Fibroblast of lung (primary cell): ENCODE measurements at places on chromosomes 5 and 9.

DNA sequence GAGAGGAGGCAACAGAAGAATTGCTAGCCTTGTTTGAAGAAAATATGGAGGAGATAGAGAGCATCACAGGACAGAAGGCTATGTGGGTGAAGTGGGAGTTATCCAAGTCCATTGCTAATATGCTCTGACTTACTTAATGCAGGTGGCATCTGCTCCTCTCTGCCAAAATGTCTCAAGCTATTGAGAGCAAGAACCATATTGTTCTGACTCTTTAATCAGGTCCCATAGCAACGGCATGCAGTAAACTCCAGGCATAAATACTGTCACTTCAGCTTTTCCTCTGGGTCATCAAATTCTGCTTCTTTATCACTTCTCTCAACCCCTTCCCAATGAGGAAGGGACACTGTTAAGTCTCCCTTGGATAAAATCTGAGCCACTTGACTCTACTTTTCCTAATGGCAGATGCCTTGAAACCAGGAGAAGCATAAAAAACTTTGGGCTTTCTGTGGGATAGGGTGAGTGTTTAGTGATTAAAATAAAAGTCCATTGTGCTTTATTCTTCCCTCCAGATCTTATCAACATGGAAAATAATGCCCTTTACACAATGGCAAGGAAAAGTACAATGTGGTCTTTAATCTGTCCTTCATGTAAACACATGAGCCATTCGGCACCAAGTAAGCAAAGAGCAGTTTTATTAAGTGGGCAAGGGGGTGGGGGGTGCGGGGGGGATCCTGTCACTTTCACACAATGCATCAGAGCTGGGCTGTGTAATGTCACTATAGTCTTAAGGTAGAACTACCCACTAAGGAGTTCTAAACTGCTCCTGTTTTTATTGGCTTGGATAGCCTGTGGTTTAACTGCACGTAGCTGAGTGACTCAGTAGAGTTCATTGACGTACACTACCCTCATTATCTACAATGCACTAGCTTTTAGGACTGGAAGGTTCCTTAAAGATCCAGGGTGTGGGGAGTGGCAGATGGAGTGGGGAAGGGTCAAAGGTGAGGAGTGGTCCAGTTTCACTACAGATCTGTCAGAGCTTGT is 71.0 kb upstream of the TARS1 start:
- DNase-seq, result peak; percentile 98

GRCh38 chr5:124932791-124933600 is 186.6 kb upstream of the ZNF608 start:
- peak; percentile 28 for DNase-seq

DNA sequence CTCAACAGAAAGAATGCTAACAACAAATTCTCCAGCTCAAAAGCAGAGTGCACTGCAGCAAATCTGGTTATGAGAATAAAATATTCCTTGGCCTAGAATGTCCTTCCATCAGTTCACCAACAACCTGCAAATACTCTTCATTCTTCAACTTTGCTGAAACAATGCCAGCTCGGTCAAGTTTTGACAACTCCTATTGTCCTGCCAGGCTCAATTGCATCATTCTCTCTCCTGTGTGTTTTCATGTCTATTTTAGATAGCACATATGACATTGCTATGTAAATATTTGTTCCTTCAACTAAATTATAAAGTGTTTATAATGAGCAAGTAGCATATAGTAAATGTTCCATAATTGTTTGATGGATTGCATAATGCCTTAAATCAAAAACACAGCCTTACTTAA is 463.8 kb downstream of the TLE1 start:
- DNase-seq, result no peak

DNA sequence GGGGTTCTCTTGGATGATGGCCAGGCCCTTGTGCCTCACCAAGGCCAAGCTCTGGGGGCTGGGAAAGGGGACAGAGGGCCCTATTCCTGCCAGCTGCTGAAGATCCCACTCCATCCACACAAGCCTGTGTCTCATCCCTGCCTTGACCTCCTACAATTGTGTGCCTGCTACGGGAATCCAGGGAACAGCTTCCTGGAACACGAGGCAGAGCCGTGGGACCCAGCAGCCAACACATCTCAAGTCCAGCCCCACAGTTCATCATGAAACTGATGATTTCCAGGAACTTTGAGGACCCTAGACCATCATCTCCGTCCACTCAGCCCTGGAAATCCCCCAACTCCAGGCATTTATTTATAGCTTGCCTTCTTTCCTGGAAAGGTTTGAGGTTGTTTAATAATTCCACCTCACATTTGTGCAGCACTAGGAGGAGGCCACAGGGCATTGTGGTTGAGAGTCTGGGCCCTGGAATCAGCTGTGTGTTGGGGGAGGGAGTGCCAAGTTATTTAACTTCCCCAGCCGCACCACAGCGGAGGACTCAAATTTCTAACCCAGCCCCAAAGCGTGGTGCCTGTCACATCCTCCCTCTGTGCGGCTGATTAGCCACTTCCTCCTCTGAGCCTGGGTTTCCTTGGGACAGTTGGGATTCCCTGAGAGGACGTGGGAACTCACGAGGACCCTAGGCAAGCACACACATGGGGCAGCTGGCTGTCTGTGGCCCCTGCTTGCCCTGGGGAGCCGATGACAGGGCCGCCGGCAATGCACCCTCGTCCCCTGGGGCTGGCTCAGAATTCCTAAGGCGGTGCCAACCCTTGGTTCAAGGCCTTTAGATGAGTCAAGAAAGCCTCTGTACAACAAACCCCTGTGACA is 58.2 kb upstream of the GGTA1 start:
- peak; percentile 87 for DNase-seq

GRCh38 chr9:117276444-117276843 is 138.4 kb downstream of the ASTN2 start:
- no peak for DNase-seq

GRCh38 chr5:133694181-133694831 is 82.0 kb upstream of the FSTL4 start:
- DNase-seq, result peak; percentile 19

DNA sequence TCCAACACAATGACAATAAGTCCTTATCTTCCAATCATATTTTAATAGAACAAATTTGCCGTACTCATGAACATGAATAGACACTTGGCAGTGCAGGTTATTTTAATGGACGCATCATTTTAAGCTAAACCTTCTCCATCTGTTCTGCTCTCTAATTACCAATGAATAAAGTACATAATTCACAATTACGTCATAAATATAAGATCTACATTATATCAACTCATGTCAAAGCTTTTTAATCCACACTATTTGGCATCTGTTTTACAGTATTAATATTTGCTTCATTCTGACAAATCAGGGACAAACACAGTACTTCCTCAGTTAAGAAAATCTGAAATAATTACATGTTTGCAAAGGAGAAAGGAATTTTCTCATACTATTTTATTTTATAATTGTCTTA is 344.1 kb upstream of the DMAC1 start:
- DNase-seq, result no peak

- DNase-seq, result no peak
These were observed 317.9 kb downstream of the ZSWIM6 start for GRCh38 chr5:61649971-61650370.

GRCh38 chr5:161544350-161544765 is 2.2 kb downstream of the GABRB2 start:
- DNase-seq, result peak; percentile 33

DNA sequence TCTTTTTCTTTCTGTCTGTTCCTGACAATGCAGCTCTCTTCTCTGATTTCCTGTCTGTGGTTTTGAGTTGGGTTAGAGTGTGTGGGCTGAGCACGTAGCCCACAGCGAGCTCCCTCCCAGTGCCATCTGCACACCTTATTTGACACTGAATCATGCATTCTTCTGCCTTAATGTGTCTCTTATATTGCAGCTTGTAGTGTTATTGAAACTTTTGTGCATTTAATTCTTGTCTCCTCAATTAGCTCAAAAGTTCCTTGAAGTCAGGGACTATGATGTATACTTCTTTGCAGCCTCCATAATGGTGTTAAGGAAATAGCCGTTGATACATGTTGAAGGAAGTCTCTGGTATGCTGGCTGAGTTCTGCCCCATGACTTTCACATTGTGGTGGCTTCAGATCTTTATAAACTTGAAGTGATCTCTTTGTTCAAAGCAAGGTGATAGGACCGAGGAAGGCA is 576.2 kb upstream of the CLINT1 start:
- DNase-seq, result peak; percentile 79

DNA sequence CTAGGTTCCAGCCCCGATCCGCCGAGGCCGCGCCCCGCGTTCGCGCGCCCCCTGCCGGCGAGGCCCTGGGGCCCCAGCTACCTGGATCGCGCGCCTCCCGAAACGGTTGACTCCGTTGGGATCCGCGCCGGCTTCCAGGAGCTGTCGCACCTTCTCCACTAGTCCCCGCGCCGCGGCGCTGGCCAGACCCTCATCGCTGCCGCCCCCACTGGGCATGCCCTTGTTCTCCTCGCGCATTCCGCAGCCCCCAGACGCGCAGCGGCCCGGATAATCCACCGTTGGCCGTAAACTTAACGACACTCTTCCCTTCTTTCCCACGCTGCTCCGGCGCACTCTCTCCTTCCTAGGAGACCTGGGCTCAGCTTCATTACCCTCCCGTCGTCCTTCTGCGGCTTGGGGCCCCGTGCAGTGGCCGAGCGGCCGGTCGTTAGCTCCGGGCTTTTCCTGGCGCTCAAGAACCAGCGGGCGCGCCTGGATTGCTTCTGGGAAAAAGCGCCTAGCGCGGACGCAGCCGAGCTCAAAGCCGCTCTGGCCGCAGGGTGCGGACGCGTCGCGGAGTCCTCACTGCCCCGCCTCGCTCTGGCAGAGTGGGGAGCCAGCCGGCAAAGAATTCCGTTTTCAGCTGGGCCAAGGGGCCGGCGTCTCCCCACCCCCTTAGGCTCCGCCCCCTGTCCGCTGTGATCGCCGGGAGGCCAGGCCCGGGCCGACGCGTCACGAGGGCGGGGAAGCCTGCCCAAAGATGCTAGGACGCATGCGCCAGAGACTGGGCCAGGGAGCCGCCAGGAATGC is at the start of gene CDKN2B:
CDKN2B (minus strand) TSS at position 589 of the 789 bp plus-strand sequence; CDS start at position 237, 352 bp downstream.
- peak; percentile 94 for DNase-seq

GRCh38 chr5:116013936-116014335 is 18.3 kb upstream of the ARL14EPL start:
- DNase-seq, result no peak

DNA sequence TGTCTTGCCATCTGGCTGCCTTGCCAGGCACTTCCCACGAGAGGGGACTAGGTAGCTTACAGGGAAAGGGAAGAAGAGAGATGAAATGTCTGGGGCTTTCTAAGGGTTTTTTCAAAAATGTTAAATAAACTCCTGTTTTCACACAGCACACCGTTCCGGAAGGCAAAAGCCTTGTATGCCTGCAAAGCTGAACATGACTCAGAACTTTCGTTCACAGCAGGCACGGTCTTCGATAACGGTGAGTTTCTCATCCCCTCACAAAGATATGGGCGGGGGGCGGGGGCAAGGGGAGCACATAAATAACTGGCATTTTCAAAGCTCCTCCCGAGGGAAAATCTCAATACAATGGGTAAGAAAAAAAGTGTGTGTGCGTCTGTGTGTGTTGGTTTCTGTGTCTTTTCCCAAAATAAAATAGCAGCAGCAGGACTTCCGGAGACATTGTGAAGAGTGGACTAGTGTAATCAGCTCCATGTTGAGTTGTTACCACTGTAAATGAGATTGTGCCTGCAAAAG is 189.6 kb downstream of the NR3C1 start:
- peak; percentile 63 for DNase-seq

DNA sequence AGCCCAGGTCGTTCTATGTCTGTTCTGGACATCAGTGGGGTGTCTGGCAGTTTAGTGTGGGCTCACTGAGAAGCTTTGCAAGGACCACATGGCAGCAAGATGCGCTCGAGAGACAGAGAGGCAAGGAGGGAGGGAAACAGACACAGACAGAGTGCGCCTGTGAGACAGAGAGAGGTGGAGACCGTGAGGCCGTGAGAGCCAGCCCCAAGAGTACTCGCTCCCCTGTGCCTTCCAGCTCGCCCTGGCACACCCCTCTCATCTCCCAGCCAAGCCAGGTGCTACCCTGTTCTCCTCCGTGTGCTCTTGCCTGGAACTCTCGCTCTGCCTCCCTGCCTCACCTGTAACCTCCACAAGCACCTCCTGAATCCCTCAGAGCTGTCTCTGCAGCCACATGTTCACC is 106.8 kb downstream of the EHMT1 start:
- DNase-seq, result no peak

GRCh38 chr5:58718269-58718978 is 135.5 kb downstream of the RAB3C start:
- no peak for DNase-seq

DNA sequence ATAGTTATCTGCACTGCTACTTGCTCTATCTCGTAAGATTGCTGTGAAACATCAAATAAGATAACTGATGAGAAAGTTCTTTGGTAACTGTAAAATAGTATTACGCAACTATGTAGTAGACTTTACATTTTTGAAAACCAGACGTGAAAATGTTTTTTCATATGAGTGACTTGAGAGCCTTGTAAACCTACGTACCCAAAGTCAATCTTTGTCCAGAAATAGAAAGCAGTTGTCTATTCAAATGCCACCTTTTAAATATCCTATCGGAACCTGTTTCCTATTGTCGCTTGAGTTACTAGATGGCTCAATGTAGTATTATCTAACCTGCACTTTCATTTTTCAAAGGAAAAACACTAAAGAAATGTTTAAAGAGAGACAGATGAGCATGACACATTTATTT is 1.6 kb downstream of the FNIP1 start:
- DNase-seq, result peak; percentile 23
